ENCODE measurements at places on chromosomes 12 and 14. TPM values are rescaled to one million over a fixed set of nuclear protein-coding genes. Genes with fewer than 3 reads are reported as not detected.

The FGF6 gene
- not detected for total RNA-seq

The MED13L gene
- total RNA-seq, result 23.7 TPM

The C12orf56 gene
- total RNA-seq, result not detected

The TMEM132C gene
- total RNA-seq, result not detected

The USP44 gene
- 0.07 TPM for total RNA-seq

The PPP1R36 gene
- 0.29 TPM for total RNA-seq

The PSMC6 gene
- total RNA-seq, result 86.4 TPM

The NTS gene
- total RNA-seq, result 51.2 TPM

The ZDHHC17 gene
- total RNA-seq, result 15.7 TPM

Data from A549 treated with GW870086 at 1 μM for 4 hours (cell line).